Left ventricle myocardium superior (tissue), 1 donor: ENCODE measurements at places on chromosomes 1 and 21. TPM values are rescaled to one million over a fixed set of nuclear protein-coding genes. Genes with fewer than 3 reads are reported as not detected.

The PLEKHO1 gene
- total RNA-seq, result 44.3 TPM

The LEFTY1 gene
- not detected for total RNA-seq

The SPTA1 gene
- not detected for total RNA-seq

The GJB3 gene
- not detected for total RNA-seq

The PRRX1 gene
- total RNA-seq, result 36.5 TPM

The C1orf116 gene
- total RNA-seq, result 2.0 TPM

- no peak for DNase-seq
Observed at GRCh38 chr21:16454399-16454798, 724.6 kb downstream of the USP25 start.

DNA sequence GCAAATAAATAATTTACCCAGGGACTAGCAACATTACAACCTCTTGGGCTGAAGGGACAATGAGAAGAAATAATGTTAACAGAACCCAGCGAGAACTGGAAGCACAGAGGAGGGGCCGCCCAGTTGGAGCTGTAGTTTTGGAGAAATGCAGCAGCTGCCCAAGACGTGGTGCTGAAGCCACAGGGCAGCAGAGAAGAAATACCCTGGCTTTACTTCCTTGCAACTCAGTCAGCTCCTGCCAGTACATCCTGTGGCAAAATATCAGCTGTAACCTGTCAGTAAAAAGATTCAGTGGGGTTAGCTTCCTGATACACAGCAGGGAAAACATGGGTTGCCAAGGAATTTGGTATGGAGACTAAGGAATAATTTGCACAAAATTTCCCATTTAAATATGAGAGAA lies 283.6 kb upstream of the USP25 start:
- peak; percentile 22 for DNase-seq

- DNase-seq, result no peak
Observed at GRCh38 chr1:42952303-42953001, 6.2 kb downstream of the SLC2A1 start.

DNA sequence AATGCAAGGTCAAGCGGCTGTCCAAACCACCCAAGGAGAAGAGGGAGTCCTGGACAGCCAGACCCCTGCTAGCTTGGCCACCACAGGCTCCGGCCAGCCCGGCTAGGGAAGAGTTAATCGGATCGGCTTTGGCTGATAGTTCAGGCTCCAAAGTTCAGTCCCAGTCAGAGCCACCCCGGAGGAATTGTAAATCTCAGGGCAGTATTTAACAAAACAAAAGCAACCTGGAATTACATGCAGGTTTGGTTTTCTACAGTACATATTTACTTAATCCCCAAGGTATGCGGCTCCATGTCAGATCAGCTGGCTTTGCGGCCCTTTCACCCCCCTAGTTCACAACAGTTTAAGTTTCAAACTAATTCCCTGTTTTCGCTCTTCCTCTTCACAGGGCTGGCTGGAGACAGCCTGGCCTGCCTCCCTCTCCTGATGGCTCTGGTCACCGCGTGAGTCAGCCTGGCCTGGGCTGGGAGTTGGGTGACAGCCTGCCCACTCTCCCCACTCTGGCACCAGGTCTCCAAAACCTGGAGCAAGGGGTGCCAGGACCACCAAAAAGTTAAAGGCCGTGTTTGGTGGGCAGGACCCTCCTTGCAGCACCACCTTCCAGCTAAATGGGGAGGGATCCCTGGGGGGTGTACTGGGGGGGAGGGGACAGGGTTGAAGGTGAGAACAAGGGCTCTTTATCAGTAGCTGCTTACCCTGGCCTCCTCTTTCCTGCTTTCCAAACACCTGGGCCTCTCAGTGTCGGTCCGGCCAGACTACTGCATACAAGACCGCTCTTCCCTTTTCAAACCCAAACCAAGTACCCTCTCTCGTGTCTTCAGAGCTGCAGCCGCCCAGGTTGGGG lies 1.9 kb downstream of the DHRS3 start:
- peak; percentile 84 for DNase-seq

DNA sequence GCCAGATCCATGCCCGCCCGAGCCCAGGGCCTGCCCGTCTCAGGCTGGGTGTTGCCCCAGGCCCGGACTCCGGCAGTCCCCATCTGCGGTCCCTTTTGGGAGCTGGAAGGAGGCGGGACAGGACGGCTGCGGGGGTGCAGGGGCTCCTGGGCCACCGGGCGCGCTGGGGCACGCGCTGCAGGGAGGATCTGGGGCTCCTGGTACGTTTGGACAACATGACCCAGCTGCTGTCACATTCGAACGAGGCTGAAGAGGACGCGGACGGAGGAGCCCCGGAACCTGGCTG lies 6.6 kb upstream of the CALML6 start:
- no peak for DNase-seq

DNA sequence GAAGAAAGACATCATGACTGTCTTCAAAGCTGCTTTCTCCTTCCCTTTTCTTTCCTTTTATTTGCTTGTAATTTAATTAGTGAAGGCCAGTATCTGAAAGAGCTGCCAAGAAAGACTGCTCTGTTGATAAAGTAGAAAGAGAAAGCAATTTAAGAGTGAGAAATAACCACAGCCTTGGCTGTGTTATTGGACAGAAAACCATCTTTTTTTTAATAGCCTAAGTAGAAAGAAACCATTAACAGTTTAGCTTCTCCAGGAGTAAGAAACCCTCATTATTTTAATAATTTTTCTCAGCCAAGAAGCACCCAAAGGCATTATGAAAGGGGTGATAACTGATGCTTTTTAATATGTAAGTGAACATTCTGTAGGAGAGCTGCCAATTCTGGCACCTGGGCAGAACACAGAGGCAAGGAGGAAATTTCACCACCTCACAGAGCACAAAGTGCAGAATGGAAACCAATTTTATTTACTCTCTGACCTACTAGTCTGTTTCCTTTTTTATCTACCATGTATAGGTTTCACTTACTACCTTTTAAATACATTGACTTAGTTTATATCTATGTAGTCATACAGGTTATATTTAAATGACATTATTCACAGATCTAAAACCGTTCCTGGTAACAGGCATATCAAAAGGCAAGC lies 703.2 kb downstream of the MRPL39 start:
- no peak for DNase-seq

- no peak for DNase-seq
Observed at GRCh38 chr1:214106375-214106774, 118.6 kb downstream of the PROX1 start.

GRCh38 chr1:55249646-55250398 lies 34.7 kb upstream of the USP24 start:
- no peak for DNase-seq

DNA sequence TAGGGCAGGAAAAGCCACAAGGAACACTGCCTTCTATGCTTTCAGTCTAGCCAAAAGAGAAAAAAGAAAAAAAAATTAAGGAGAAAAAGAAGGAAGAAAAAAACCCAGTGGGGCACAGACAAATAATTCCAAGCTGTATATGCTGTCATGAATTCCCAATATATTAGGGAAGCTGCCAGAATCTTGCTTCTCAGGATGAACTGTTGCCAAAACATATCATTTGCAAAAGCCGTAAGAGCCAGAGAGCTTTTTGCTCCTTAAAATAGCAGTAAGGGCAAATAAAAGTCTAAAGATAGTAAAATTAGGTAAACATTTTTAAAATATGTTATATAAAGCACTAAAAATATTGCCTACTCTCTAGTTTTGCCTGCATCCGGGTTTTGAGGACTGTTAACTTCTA lies 52.1 kb downstream of the PGM1 start:
- no peak for DNase-seq
